ENCODE measurements at places on chromosomes 1 and 21.

DNA sequence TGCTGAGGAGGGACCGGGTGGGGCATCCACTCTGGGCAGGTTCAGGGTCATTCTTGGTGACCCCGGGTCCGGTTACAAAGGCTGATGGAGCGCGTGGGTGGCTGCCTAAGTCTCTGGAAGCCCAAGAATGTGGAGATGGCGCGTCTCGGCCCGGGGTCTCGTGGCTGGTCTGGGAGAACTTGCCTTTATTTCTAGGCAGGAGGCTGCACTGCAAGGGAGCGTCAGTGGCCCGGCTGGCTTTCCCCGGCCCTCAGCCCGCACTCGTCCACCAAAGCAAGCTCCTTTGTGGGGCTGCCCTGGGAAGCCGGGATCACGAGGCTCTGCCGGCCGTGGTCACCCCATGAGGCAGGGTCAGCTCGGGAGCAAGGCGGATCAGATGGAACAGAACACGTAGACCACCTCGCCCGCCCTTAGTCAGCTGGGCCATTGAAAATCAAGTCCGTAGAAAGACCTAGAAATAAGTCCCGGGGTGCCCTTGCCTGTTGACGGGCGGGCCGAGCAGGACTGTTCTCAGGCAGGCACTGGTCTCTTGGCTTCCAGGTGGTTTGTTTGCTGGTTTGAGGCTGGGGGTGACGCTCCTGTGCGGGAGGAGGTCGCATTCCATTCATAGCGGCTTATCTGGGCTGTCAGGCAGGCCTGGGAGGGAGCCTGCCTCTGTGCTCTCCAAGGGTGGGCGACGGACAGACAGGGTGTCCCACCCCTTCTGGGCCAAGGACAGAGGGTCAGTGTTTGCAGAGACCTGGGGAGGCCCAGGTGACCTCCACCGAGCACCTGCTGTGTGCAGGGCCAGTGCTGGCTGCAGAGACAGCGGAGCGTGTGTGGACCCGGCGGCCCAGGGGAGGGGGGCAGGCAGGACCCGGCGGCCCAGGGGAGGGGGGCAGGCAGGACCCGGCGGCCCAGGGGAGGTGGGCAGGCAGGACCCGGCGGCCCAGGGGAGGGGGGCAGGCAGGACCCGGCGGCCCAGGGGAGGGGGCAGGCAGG, 25.8 kb downstream of the COL18A1 start:
- no peak for DNase-seq

DNA sequence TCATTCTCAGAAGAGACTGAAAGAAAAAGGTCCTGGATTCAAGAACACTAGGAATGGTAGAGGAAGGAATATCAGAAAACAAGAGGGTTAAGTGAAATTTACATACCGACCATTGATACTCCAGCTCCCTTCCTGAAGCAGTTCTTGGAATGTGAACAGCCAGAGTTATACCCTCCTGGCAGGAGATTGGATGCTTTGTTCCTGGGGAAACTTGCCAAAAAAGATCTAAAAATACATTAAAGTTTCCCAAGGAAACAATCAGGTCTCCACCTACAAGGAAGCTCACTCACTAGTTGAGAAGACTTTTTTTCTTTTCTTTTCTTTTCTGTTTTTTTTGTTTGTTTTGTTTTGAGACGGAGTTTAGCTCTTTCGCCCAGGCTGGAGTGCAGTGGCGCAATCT, 91.1 kb downstream of the HLX start:
- DNase-seq = no peak

DNA sequence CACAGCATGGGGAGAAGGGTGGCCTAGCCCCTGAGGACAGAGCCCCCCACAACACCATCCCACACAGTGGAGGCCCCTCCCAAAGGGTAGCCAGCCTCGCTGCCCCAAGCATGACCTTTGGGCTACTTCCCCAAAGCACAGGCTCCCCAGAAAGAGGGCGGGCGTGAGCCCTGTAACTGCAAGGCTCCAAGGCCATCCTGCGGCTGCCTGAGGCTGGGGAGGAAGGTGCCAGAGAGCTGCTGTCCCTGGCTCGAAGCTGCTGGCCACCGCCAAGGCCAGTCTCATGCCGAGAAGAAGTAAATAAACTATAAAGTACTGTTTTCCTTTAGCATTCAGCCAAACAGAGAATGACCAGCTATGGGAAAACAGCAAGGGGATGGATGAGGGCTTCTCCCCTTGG, 27.5 kb downstream of the UBASH3A start:
- no peak for DNase-seq

- DNase-seq = peak; percentile 54
Observed at GRCh38 chr1:172390683-172391551, 29.6 kb upstream of the C1orf105 start.

- no peak for DNase-seq
Observed at GRCh38 chr1:152968248-152968647, 2.2 kb upstream of the SPRR4 start.

DNA sequence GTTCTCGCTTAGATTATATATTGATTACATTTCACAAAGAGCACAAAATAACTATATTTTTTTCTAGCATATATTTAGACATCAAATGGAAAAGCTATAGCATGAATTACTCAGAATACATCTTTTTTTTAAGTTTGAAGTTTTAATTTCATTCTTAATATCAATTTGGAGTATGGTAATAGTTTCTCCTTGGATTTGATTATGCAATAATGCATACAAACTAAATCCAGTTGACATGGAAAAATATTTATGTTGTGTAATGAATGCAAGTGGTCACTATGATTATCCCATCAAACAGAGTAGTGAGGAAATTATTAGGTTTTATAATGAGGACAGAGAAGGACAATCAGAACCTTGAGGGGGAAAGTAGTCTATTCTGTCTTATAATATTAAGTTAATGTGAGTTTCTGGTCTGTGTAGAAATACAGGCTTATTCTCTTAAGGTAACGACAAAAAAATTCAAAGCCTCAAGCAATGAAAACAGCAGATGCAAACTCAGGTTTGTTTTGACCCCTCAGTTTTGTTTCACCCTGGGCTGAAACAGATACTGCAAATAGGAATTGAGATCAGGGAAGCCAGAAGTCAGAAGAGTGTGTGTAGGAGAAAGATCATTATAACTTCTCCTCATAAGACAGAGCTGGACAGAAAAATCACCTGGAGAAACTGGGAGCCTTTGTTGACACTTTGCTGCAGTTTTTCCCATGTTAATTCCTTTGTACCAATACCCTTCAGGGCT, 23.7 kb downstream of the LRRC8B start:
- no peak for DNase-seq

- DNase-seq = no peak
Observed at GRCh38 chr1:215497528-215497927, 69.6 kb upstream of the KCTD3 start.

GRCh38 chr1:76680651-76681050, 186.6 kb upstream of the ST6GALNAC5 start:
- no peak for DNase-seq

DNA sequence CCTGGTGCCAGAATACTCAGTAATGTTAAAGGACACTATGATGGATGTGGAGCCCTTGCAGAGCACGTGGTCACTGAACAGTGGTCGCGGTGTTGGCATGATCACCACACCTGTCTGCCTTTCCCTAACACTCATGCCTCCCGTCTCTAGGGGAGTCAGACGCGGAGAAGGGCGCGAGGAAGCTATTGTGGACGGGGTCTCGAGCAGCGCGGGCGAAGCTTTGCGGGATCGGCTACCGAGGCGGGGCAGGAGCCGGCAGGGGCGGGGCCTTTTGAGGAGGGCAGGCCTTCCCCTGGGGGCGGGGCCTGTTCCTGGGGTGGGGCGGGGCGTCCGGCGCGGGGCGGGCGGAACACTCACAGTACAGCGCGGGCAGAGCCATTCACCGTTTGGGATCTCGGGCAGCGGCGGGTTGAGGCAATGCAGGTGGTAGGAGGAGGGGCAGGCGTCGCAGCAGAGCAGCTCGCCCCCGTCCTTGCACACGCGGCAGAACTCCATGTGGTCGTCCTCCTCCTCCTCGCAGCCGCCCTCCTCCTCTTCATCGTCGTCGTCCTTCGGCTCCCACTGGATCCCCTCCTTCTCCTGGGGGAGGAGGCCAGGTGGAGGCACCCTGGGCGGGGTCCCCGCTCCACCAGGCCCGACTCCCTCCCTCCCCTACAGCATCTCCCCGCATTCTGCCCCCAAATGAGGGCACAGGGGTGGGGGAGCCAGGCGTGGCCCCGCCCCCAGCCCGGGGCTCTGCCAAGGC, 31.5 kb downstream of the CHD5 start:
- peak; percentile 69 for DNase-seq

- DNase-seq = no peak
Observed at GRCh38 chr1:181102841-181103240, 14.3 kb downstream of the IER5 start.

DNA sequence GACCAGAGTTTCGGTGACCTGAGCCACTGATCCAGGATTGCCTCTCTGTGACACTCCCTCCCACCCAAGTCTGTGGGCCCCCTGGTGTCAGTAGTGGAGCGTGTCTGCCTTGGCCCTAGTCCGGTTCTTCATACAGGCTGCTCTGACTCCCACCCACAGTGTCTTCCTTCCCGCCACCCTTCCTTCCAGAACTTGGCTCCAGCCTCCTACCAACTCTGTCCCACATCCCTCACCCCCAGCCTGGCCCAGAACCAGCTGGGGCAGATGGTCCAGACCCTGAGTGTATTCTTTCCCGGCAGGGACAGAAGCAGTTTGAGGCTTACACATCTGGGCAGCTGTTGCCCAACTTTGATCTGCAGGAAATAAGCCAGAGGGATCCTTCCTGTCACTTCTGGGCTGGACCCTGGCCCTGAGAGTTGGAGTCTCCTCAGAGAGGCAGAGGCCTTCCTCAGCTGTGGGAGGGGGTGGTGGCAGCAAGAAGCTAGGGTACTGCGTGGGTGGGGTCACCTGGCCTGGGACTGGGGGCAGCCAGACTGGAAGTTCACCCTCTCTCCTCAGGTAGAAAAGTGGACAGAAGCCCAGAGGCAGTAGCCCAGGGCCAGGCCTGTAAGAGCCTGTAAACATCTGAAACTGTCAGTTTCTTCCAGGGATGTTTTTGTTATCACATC, 43.1 kb upstream of the EPS8L3 start:
- no peak for DNase-seq

GRCh38 chr1:51861669-51862068, 16.9 kb downstream of the NRDC start:
- no peak for DNase-seq

DNA sequence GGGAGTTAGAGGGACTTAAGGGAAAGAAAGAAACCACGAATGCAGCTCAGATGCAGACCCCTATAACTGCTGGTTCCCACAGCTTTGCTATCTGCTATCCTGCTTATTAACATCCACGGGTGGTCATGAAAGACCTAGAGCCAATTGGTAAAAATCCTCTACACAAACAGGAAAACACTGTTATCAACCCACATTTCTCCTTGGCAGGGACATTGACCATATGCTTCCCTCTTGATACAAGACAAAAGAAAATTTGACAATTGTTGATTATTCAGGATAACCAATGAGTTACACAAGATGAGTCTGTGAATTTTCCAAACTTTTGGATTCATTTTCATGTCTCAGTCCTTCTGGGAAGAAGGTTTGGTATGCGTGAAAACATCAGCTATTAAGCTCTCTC, 90.4 kb downstream of the TIAM1 start:
- DNase-seq = no peak

- no peak for DNase-seq
Observed at GRCh38 chr1:16375521-16376340, 8.7 kb downstream of the SZRD1 start.

GRCh38 chr1:143643148-143643885, 328.5 kb downstream of the FAM72C start:
- DNase-seq = no peak

GRCh38 chr1:206477581-206478380, 7.5 kb downstream of the IKBKE start:
- DNase-seq = no peak

DNA sequence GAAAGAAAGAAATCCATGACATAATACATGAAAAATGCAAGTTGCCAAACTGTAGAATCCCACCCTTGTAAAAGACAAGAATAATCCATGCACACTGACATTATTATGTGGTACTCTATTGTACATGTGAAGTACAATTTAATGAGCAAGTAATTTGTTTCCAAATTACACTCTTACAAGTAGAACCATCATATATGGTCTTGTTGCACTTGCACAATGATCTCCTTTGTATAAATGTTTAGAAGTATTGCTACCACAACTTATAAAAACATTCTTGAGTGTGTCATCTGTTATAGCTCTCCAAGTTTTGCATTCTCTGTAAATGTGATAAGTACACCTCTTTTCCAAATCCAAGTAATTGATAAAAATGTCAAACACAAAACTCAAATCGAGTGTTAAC, 29.1 kb upstream of the ZNF281 start:
- no peak for DNase-seq

DNA sequence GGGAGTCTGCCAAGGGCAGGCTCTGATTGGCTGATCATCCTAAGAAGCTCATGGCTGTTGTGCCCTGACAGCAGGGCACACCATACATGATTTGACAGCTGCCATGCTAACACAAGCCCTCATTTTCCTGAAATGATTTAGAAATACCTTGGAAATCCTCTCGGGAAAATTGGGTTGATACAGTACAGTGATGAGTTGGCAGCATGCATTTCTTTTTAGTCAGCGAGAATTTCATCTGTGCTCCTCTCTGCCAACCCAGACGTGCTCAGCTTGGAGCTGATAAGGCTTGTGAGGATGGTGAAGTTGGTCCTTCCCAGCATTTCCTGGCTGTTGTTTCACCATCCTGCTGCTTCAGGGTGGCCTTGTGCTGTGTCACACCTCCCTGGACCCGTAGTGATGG, 22.6 kb upstream of the KCNQ4 start:
- no peak for DNase-seq

DNA sequence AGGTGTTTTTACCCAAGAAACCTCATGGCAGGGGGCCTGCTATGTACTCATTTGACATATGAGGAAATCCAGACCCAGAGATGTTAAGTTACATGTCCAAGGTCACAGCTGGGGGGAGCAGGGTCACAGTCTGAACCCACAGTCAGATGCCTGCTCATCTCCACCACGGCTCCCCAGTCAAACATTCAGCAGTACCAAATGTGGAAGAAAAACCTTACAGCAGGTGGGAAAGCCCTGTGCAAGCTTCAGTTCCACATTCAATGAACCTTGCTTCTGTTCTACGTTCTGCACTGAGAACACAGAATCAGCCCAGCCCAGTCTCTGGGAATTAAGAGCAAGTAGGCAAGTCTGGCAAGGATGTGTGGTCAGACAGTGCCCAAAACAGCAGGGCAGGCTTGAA, 35.2 kb downstream of the LRP8 start:
- DNase-seq = no peak

GRCh38 chr21:42567214-42567555, 53.5 kb downstream of the SLC37A1 start:
- no peak for DNase-seq

GRCh38 chr21:41634858-41635257, 126.9 kb upstream of the TMPRSS2 start:
- no peak for DNase-seq

DNA sequence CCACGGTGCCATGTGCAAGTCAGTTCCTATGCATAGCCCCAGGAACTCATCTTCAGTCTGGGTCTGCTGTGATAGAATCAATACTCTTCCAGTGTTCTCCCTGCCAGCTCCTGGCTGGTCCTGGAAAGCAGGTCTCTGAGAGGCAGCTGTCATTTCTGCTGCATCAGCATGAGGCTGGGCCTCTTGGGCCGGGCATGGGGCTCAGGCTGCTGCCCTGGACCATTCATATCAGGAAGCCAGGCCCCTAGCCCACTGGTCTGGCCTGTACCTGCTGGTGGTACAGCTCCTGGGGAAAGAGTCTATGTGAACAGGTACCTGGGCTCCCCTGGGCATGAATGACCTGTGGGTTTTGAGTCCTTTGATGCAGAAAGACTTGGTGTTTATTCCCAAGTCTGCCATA, 173.6 kb upstream of the CSF3R start:
- no peak for DNase-seq

GRCh38 chr21:43345746-43346409, 81.1 kb downstream of the SIK1 start:
- DNase-seq = peak; percentile 73
